ENCODE measurements at places on chromosomes 1 and 21.

DNA sequence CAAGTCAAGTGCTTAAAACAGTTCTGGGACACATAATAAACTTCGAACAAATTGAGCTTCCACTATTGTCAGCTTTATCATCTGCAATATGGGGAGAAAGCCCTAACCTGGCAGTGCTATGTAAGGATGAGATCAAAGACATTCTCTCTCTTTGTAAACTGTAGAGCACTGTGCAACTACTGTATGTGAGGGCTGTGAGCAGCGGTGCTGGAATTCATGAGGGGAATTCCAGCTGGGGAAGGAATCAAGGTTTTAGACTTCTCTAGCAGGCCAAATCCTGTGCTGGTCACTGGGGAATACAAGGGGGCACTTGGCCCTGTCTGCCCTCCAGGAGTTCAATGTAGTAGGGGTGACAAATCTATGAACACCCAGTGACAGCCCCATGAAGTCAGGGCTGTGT, 9.3 kb downstream of the FAM151A start:
- DNase-seq = no peak

GRCh38 chr1:235107368-235108184, 21.1 kb downstream of the TOMM20 start:
- no peak for DNase-seq

- DNase-seq = no peak
Observed at GRCh38 chr1:223211323-223211985, 68.4 kb upstream of the TLR5 start.

DNA sequence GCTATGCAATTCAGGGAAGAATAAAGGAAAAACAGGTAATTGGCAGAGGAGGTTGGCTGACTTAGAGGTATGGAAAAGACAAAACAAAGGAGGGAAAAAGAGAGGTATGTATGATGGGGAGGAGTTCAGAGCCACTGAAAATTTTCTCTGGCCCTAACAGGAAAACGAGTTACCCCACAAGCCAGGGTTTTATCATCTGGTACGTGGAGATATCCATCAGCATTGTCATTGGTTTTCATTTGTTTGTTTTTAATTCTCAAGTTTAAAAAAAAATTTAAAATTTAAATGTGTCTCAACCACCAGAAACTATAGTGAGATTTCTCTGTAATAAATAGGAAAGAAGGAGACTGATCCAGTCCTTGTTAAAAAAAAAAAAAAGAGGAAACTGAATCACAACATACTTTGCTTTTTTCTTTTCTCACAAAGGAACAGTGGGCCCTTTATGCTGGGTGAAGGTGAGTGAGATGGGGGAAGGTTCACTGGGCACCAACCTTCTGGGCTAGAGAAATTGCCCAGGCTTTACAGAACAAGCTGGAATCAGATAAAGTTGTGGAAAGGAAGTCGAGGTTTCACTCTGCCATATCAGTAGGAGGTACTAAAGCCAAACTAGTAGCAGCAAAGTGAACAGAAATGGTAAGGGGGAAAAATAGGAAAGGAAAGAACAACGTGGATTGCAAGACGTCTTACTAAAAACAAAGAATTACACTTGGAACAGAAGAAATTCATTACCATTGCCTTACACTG, 2.7 kb downstream of the IFNAR2 start:
- DNase-seq = no peak

DNA sequence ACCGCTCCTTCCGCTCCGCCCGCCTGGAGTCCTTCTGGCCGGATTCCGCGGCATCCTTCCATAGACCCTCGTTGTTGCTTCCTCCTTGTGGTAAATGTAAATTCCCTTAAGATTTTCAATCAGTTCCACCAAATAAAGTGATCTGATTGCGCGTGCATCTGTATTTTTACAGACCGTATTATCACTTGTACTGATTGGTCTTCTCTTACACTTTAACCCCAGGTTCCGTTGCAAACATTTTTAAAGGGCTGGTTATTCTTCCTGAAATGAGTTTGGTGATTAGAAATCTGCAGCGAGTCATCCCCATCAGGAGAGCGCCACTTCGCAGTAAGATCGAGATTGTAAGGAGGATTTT, 483 bp downstream of the YBEY start:
- no peak for DNase-seq

DNA sequence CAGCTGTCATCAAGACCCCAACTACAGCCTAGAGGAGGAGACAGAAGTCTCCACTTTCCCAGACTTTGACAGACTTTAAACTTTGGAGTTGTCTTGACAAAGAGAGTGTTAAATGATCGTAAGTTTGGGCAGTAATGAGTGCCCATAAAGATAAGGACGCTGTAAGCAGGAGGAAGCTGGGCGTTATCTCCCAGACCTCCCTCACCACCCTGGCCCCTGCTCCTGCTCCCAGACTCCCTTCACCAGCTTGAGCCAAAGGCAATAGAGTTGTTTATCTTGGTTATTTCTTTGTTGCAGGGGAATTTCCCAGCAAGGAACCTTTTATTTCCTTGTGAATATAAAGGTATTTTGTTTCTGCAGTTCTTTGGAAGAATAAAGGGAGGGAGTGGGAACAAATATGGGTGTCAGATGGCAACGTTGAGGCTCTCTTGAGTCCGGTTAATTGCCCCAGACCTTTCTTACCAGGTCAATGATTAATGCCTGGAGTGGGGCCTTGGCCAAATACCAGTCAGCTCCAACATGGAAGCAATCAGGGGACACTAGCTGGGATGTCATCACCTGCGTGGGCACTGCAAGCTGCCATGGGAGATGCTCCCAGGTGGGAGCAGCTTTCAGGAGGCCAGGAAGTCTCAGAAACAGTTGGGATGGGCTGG, 4.4 kb downstream of the PIGR start:
- no peak for DNase-seq

DNA sequence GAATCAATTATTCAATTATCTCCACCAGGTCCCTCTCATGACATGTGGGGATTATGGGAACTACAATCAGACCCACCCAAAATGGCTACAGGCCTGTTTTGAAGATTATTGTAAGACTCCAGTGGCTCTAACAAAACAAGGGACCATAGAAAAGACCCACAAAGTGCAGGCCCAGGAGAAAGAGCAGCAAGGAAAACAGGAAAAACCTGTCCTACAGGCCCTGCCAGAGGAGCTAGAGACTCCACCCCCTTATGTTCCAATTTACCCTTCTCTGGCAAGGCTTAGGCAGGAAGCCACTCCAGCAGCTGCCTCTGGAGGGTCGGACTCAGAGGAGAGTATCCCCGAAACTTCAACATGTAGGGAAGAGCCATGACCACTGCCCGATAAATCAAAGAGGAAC, 96.5 kb downstream of the LIPI start:
- no peak for DNase-seq

DNA sequence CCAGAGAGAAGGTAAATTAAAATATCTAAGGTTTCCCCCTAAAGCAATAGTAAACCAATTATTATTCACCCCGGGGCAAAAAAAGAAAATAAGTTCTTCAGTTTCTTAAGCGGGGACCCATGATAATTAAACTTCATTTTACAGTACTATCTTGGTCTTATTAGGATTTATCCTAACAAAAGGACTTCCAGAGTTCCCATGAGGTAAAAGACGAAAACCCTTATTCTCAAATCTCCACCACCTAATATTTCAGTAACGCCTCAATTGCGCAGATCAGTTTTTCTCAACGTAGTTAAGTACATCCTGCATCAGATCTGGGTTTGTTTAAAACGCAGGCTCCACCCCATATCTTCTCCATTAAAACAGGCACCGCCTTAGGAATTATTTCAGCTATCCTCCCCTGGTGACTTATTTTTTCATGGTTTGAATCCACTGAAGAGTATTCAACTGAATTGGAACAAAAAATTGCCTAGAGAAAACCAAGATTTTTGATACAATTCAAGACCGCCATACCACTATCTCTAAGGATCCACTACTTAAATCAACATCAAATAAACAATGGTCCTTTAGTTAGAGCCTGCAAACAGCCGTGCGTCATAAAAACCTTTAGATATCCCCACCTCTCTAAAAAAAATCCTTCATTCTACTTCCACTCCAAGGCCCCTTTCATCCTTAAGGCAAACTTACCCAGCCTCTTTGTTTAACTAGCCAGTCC, 1.7 kb downstream of the MCL1 start:
- no peak for DNase-seq

GRCh38 chr1:32813941-32814739, 3.0 kb downstream of the YARS1 start:
- no peak for DNase-seq

- no peak for DNase-seq
Observed at GRCh38 chr1:96683931-96684330, 37.7 kb upstream of the PTBP2 start.

DNA sequence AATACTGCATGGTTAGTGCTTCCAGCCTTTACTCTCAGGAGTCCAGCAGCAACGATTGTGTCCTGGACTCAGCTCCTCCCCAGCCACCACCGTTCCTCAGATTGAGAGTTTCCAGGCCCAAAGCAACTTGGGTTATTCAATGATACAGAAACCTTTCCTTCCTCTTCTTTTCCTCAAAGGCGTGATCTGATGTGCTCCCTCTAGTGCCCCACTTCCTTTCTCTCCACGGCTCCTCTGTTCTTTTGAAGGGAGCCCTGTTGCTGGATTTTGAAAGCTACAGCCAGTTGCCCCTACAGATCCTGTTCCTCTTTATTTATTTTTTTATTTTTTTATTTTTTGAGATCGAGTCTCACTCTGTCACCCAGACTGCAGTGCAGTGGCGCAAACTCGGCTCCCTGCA, 14.1 kb downstream of the CRP start:
- DNase-seq = no peak

- no peak for DNase-seq
Observed at GRCh38 chr1:51288578-51288977, 41.8 kb downstream of the TTC39A start.

DNA sequence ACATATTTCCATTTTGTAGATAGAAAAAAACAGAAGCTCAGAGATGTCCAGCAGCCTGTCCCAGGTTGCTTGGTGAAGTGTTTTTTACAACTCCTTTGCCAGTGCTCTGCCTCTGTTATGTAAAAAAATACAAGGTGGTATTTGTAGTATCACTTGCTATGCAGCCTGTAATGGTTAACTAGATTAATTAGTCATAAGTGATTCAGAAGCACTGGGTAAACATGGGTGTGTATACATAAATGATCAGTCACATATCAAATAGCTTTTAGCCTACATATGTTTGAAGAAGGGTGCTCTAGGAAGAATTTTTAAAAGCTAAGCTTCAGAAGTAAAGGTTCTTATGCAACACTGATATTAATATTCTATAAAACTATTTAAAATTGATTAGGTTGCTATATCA, 70.0 kb upstream of the MAGI3 start:
- DNase-seq = no peak

- DNase-seq = no peak
Observed at GRCh38 chr1:224054611-224055010, 59.3 kb upstream of the FBXO28 start.

GRCh38 chr1:50976890-50977574, 7.0 kb downstream of the CDKN2C start:
- DNase-seq = peak; percentile 21

DNA sequence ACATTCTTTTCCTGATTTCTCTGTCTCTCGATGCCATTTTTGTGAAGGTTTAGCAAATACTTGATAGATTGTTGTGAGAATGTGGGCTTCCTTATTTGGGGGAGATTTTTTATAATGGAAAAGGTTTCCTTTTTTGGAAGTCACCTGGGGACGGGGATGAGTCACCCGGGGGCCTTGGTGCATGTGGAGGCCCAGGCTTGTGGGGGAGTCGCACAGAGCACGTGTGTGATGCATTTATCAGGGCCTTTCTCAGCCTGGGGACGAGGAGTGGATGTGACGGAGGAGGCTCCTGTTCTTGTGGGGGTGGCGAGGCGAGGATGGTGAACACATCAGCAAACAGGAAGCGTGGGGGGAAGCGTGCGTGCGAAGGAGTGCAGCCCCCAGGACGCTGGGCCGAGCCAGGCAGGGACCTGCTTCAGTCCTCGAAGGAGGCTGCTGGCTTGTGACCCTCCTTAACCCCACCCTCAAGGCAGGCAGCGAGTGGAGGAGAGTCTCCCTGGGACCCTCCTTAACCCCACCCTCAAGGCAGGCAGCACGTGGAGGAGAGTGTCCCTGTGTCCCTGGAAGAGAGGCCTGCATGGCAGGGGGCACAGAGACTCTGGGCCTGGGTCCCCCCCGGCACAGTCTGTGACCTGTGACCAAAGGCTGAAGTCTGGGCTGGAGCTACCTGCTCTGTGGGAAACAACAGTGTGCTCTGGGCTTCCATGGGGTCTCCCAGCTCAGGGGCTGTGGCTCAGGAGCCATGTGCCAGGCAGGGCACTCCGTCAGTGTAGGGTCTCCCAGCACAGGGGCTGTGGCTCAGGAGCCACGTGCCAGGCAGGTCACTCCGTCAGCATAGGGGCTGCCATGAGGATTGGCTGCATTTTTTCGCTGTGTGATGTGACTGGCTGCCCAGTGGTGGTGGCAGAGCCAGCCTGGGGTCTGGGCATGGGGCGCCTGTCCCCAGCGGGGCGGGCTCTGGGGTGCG, 57.2 kb downstream of the AGPAT3 start:
- no peak for DNase-seq

GRCh38 chr1:19768353-19769210, 31.1 kb downstream of the TMCO4 start:
- no peak for DNase-seq

- DNase-seq = no peak
Observed at GRCh38 chr1:204438628-204439027, 27.0 kb upstream of the PPP1R15B start.

- no peak for DNase-seq
Observed at GRCh38 chr21:23223882-23224281, 2225.7 kb downstream of the NCAM2 start.

GRCh38 chr1:1297802-1298424, 9.8 kb downstream of the ACAP3 start:
- no peak for DNase-seq

- DNase-seq = no peak
Observed at GRCh38 chr1:89810880-89811279, 10.0 kb upstream of the LRRC8D start.

- no peak for DNase-seq
Observed at GRCh38 chr1:175826705-175827104, 83.3 kb upstream of the TNR start.

- no peak for DNase-seq
Observed at GRCh38 chr1:155971910-155972809, 6.2 kb downstream of the ARHGEF2 start.

- DNase-seq = peak; percentile 82
Observed at GRCh38 chr1:85360730-85361493, 84.5 kb upstream of the BCL10 start.

DNA sequence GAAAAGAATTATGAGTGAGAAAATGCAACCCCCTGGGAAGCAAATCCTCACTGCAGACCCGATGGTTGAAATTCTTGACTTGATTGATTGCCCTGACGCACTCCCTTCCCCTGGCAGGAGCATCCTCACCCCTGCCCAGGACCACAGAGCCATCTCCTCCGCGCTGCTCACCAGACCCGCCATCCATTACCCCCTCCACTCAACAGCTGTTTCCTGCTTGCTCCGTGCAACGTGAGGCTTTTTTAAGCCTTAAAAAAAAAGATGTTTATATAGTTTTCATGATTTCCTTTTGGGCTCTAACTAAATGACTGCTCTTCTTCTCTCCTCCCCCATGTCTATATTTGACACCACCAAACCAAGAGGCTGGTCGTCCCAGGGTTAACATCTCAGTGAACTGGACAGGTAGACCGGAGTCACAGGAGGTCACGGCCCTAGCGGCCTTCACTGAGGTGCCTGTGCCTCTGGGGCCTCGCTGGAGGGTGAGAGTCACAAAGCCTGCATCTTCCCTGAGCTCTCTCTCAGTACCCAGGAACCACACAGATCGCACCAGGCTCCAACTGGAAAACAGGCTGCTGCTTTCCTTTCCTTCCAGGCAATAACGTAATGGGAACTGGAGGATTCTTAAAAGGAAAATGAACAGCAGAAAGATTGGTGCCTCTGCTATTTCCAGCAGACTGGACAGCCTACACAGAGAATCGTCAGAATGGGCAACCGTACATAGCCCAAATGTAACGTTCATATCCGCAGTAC, 49.8 kb downstream of the ZBTB18 start:
- no peak for DNase-seq
